ENCODE measurements at places on chromosomes 3 and 15. TPM values are rescaled to one million over a fixed set of nuclear protein-coding genes. Genes with fewer than 3 reads are reported as not detected.
A peak's percentile ranks its signal among the peaks of the same experiment; 100 is the strongest.

DNA sequence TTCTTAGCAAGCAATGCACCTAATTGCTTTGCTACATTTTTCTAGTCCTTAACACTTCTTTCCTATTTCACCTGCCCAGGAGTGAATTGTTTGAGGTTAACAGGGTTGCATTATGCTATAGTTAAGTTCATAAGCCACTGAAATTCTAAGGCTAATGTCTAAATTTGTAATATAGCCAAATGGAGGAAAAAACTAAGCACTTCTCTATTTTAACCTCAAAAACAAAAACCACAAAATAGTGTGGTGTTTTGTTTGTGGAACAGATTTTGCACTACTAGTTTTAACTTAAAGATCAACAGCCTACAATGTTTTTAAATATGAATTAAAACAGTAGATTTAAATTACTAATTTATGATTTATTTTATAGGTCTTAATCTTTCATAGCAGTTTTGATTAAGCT, 5.5 kb downstream of the ATOSA start:
- H3K36me3 ChIP-seq: no peaks in the 10 kb centered on the region
- no peak overlapping the region for H3K4me3 ChIP-seq
- H3K27ac ChIP-seq: no peak overlapping the region
- no peak for DNase-seq
- H3K27me3 ChIP-seq: no peaks in the 10 kb centered on the region

DLL4 gene
- 3.6 TPM for polyA plus RNA-seq

DNA sequence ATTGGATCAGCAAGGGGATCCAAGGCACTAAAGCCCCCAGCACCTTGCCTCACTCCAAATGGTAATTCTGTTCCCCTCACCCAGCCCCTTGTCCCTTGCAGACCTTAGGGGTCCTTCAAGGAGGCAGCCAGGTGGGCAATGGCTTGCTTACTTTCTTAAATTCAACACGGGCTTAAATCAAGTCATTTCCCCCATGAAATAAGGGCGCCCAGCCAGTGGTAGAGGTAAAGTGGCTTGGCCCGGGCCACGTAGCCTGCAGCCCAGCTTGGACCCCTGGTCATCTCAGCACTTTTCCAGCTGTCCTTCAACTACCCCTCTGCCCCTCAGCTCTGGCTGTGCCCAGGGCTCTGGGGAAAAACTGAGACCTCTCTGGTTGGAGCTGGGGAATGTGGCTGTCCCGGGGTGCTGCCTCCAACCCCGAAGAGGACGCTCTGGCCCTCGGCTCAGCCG, 1.2 kb downstream of the PSTPIP1 start:
- no peak for DNase-seq
- H3K36me3 ChIP-seq: no peaks in the 10 kb centered on the region
- no peaks in the 10 kb centered on the region for H3K27me3 ChIP-seq
- no peaks in the 10 kb centered on the region for H3K4me1 ChIP-seq

SLC22A14 gene
- 0.10 TPM for polyA plus RNA-seq

- DNase-seq: no peak
- H3K4me3 ChIP-seq: no peak overlapping the region
- no peaks in the 10 kb centered on the region for H3K4me1 ChIP-seq
- H3K36me3 ChIP-seq: no peaks in the 10 kb centered on the region
- no peaks in the 10 kb centered on the region for H3K27me3 ChIP-seq
Observed at GRCh38 chr3:114691871-114692270, 398.0 kb downstream of the TIGIT start.

GRCh38 chr15:26870346-26870745, 3.5 kb downstream of the GABRA5 start:
- H3K27ac ChIP-seq: no peak overlapping the region
- no peak overlapping the region for H3K4me3 ChIP-seq
- H3K36me3 ChIP-seq: no peaks in the 10 kb centered on the region

DNA sequence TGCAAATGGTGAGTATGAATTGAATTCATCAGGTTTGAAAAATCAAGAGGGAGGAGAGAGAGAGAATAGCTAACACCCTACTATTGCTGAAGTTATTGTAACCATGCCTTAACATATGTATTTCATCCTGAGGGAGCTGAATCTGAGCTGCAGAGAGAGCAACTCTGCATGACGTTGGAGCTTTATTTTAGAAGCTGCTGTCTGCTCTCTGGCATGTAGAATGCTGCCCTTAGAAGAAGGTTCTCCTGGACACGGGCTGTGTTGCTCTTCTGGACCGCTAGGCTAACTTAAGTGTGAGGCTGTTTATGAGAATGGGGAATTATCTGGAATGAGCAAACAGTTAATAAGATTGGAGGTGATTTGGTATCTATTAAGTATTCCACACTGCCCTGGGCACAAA, 814.6 kb downstream of the AGBL1 start:
- no peaks in the 10 kb centered on the region for H3K4me1 ChIP-seq
- no peak overlapping the region for H3K27ac ChIP-seq
- no peak for DNase-seq
- H3K27me3 ChIP-seq: peaks cover 4% of the 10 kb centered on the region
- H3K36me3 ChIP-seq: no peaks in the 10 kb centered on the region

- H3K27me3 ChIP-seq: no peaks in the 10 kb centered on the region
- H3K27ac ChIP-seq: no peak overlapping the region
- H3K4me3 ChIP-seq: no peak overlapping the region
- no peaks in the 10 kb centered on the region for H3K36me3 ChIP-seq
- no peak for DNase-seq
Observed at GRCh38 chr3:72481542-72481941, 366.7 kb downstream of the SHQ1 start.

DNA sequence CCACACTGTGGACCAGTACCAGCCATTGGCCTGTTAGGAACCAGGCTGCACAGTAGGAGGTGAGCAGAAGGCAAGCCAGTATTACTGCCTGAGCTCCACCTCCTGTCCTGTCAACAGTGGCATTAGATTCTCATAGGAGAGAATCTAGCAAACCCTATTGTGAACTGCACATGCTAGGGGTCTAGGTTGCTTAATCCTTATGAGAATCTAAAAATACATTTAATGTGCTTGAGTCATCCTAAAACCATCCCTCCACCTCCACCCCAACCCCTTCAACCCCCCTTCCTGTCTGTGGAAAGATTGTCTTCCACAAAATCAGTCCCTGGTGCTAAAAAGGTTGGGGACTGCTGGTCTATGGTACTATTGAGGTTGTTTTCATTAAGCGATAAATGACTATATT, 49.3 kb upstream of the KCNAB1 start:
- no peak overlapping the region for H3K4me3 ChIP-seq
- H3K27me3 ChIP-seq: no peaks in the 10 kb centered on the region
- no peak for DNase-seq

- no peaks in the 10 kb centered on the region for H3K27me3 ChIP-seq
- H3K27ac ChIP-seq: no peak overlapping the region
- H3K4me3 ChIP-seq: no peak overlapping the region
Observed at GRCh38 chr3:151276038-151276686, 2.2 kb downstream of the P2RY14 start.

GRCh38 chr3:122003606-122004005, 18.4 kb downstream of the ILDR1 start:
- H3K27ac ChIP-seq: no peak overlapping the region
- H3K4me3 ChIP-seq: no peak overlapping the region
- H3K27me3 ChIP-seq: no peaks in the 10 kb centered on the region
- no peaks in the 10 kb centered on the region for H3K36me3 ChIP-seq
- peaks cover 5% of the 10 kb centered on the region for H3K4me1 ChIP-seq
- DNase-seq: no peak

TEX264 gene
- polyA plus RNA-seq: 126 TPM

- DNase-seq: no peak
- H3K4me1 ChIP-seq: no peaks in the 10 kb centered on the region
- no peak overlapping the region for H3K4me3 ChIP-seq
- no peaks in the 10 kb centered on the region for H3K36me3 ChIP-seq
- H3K27me3 ChIP-seq: no peaks in the 10 kb centered on the region
- no peak overlapping the region for H3K27ac ChIP-seq
Observed at GRCh38 chr3:195812366-195812765, 637 bp upstream of the MUC4 start.

DNA sequence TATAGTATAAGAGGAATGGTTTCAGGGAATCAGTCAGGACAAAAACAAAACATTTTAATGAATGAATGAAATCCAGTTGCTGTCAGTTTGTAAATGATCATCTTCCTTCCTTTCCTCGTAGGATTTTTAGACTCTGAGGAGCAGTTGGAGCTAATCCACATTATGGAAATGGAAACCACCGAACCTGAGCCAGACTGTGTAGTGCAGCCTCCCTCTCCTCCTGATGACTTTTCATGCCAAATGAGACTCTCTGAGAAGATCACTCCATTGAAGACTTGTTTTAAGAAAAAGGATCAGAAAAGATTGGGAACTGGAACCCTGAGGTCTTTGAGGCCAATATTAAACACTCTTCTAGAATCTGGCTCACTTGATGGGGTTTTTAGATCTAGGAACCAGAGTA, 3.1 kb downstream of the TIPARP start:
- H3K27me3 ChIP-seq: no peaks in the 10 kb centered on the region
- no peaks in the 10 kb centered on the region for H3K4me1 ChIP-seq
- H3K36me3 ChIP-seq: no peaks in the 10 kb centered on the region
- no peak for DNase-seq
- no peak overlapping the region for H3K27ac ChIP-seq
- H3K4me3 ChIP-seq: peak overlapping the region; percentile 82

ZNF860 gene
- 0.71 TPM for polyA plus RNA-seq

GRCh38 chr3:75171630-75172230, 492.4 kb upstream of the FRG2C start:
- no peaks in the 10 kb centered on the region for H3K36me3 ChIP-seq
- DNase-seq: no peak
- H3K4me1 ChIP-seq: no peaks in the 10 kb centered on the region
- no peaks in the 10 kb centered on the region for H3K27me3 ChIP-seq

- no peaks in the 10 kb centered on the region for H3K36me3 ChIP-seq
- H3K27ac ChIP-seq: no peak overlapping the region
- no peak overlapping the region for H3K4me3 ChIP-seq
- peaks cover 12% of the 10 kb centered on the region for H3K27me3 ChIP-seq
- DNase-seq: no peak
Observed at GRCh38 chr3:77045686-77046085, 5.8 kb downstream of the ROBO2 start.

DNA sequence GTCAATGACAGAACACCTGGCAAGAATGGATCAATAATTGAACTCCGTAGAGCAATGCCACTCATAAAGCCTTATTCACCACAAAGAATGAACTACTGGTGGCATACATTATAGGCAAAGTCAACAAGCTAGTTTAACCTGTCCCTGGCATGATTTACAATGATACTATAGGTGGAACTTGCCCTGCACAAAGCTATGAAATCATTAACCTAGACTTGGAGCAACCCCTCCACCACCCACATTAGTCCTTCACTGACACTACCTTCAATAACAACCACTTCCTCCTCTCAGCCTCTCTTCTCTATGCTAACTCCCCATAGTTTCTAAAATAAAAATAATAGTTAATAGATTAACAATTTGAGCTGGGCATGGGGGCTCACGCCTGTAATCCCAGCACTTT, 54.4 kb downstream of the ACAP2 start:
- peaks cover 5% of the 10 kb centered on the region for H3K36me3 ChIP-seq
- DNase-seq: no peak
- no peak overlapping the region for H3K4me3 ChIP-seq
- peaks cover 3% of the 10 kb centered on the region for H3K4me1 ChIP-seq

DNA sequence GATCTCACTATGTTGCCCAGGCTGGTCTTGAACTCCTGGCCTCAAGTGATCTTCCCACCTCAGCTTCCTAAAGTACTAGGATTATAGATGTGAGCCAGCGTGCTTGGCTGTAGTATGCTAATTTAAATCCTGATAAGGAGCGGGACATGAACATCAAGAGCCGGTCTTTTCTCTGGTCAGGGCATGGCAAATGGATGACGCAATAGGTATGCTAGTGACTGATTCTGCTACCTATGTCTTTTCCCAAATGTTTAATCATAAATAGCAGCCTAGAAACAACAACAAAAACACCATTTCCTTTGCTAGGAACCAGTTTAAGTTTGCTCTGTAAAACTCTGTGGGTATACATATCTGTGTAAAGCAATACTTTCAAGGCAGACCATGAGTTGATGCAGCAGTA, 64.7 kb downstream of the STARD9 start:
- DNase-seq: no peak
- no peaks in the 10 kb centered on the region for H3K4me1 ChIP-seq
- no peak overlapping the region for H3K4me3 ChIP-seq

DNA sequence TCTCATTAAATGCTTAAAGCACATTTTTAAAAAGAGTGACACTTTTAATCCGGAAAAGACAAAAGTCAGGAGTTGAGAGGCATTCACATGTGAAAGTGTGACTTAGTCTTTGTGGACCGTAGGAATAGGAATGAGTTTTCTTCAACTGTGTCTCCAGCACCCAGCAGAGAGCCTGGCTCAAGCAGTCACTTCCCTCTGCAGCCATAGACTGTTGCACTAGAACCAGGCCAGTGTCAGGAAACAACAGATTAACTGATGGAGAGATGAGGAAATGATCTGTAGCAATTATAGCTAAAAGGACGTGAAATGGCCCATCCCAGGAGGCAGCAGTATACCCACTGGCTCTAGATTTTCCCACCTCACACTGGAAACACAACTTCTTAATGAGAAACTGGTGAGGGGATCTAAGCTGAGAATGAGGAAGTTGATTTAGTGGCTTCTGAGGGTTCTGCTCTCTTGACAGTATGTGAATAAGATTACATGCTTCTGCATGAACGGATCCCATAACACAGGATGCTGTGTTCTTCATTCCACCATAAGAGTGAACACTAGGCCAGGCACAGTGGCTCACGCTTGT, 19.8 kb downstream of the CFAP92 start:
- H3K4me3 ChIP-seq: no peak overlapping the region
- no peak overlapping the region for H3K27ac ChIP-seq
- peaks cover 3% of the 10 kb centered on the region for H3K4me1 ChIP-seq
- H3K36me3 ChIP-seq: no peaks in the 10 kb centered on the region
- H3K27me3 ChIP-seq: no peaks in the 10 kb centered on the region
- no peak for DNase-seq

MEX3B gene
- 0.44 TPM for polyA plus RNA-seq
